ENCODE measurements at places on chromosomes 4 and X. TPM values are rescaled to one million over a fixed set of nuclear protein-coding genes. Genes with fewer than 3 reads are reported as not detected.

GRCh38 chr4:1473718-1474117 lies 67.5 kb upstream of the NKX1-1 start:
- no peak for DNase-seq

DNA sequence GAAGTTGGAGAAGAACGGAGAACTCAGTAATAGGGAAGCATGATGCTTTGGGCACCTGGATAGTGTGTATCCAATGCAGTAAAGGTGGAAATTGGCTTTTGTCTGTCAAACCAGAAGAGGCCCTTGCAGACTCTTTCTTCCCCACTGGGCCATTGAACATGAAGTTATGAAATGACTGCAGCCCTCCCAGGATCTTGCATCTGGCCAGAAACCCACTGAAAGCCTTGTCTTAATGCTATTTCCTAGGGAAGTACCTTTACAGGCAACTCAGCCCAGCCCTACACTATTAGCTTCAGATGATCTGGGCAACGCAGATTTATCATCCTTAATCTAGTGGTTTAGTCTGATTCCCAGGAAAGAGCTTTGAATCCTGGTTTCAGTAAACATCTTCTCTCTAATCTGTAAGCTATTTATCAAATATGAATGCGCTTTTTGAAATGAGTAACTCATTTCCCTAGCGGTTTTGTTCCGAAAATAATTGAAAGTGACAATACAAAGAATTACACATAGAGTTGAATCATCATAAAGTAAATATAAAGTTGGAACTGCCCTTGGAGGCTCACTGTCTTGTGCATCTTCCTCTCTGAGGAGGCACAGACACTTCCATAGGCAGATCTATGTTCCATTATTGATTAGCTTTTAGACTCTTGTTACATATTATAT lies 464.1 kb downstream of the IDS start:
- no peak for DNase-seq

MAGEA8 gene
- polyA plus RNA-seq = not detected

DNA sequence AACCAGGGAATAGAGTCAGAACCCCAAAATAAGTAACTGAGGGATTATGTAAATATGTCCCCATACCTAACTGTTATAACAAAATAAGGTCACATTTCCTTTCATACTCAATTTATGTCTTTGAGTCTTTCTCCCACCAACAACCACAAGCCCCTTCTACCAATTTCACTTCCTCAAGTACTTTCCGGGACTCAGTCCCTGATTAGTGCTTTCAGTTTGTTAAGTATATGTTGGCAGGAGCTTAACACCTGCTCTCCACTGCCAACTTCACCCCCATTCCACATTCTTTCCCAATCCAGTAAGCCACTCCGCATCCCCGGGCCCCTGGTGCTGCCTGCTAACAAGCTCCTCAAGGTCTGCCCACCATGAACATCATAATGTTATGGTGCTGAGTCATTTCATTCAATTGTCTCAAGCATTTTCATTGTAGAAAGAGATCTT lies 71.3 kb upstream of the SPRY1 start:
- no peak for DNase-seq

LRBA gene
- 6.2 TPM for polyA plus RNA-seq

DNA sequence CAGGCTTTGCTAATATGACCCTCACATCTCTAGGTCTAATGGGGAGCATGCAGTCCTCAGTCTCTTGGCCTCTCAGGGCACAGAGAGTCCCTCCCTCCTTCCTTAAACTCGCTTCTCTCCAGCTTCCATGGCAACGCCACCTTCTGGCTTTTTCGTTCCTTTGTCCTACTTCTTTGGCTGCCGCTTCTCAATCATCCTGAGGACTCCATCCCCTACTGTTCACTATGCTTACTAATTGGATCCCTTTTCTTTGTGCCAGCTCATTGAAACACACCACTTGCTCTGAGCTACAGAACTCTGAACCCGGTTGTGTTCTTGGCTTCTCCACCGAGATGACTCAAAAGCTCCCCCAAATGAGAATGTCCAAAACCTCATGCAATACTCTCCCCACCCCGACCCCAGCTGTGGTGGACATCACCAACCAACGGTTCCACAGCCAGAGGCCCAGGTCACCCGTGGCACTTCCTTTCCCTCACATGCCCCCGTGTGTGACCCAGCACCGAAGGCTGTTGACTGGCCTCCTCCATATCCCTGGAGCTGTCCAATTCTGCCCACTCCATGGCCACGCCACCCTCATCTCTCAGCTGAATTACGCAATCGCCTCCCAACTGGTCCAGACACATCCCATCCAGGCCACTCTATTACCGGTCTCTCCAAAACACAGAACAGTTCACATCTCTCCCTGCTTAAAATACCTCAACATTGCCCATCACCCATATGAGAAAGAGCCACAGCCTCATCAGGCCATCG lies 34.7 kb downstream of the CRMP1 start:
- DNase-seq = no peak

- no peak for DNase-seq
Measured at GRCh38 chr4:10750714-10751113, 66.1 kb upstream of the CLNK start.

Data from heart right ventricle (tissue), 16 donors.